ENCODE measurements at places on chromosomes 12 and 14.

- DNase-seq = no peak
Measured at GRCh38 chr12:81378601-81379285, 300.9 kb downstream of the ACSS3 start.

DNA sequence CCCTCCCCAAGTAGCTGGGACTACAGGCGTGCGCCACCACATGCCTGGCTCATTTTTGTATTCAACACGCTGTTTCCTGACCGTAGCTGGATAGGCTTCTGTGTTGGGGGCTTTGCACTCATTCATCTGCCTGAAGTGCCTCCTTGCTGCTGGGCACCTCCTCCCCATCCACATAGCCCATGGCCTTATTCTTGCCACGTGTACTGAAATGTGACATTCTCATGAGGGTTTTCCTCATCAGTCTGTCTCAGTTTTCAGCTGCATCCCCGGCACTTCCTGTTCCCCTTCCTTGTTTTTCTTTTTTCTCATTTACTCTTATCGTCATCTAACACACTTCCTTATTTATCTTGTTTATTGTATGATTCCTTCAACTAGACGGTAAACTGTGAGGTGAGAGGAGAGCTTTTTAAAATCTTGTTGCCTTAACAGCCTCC is 36.6 kb downstream of the RCOR1 start:
- DNase-seq = no peak

- DNase-seq = no peak
Measured at GRCh38 chr14:74434294-74434693, 8.3 kb upstream of the SYNDIG1L start.

DNA sequence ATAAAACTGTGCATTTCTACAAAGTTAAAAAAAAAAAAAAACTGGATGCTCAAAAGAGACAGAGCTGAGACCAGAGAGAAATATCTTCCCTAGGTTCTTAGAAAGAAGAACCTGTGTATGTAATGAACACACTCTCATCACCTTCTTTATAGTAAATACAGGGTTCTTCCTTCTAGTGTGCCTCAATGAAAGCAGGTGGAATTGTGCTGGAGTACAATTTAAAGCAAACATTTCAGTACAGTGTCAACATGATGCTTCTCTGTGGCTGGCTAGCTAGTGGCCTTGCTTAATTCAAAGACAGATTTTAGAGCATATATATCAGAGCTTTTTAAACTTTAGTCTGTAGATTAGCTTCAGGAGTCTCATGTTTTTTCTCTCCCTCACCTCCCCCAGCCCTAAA is 249.8 kb upstream of the ARHGAP5 start:
- no peak for DNase-seq

DNA sequence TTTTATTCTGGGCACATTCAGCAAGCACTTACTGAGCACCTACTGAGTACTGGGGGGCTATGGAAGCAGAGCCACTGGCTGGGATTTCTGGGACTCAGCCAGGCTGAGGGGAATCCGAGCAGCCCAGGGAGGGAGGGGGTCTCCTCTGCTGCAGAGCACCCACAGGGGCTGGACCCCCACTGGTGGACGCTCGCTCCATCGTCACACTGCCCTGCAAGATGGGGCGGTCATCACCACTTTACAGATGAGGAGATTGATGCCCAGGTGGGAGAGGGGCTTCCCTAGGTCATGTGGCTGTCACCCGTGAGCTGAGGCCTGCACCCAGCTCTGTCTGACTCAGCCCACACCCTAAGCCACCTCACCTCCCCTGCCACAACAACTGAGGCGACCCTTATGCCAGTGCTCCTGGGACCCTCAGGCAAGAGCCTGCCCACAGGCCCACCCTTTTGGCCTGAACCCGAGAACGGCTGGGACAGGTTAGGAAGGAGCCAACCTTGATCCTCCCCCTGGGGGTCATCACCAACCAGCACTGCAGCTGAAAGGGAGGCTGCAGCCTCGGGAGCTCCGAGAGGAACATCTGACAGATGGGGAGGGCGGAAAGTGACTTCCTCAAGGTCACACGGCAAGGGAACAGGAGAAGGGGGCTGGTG is 74.4 kb downstream of the SERPINA3 start:
- DNase-seq = no peak

DNA sequence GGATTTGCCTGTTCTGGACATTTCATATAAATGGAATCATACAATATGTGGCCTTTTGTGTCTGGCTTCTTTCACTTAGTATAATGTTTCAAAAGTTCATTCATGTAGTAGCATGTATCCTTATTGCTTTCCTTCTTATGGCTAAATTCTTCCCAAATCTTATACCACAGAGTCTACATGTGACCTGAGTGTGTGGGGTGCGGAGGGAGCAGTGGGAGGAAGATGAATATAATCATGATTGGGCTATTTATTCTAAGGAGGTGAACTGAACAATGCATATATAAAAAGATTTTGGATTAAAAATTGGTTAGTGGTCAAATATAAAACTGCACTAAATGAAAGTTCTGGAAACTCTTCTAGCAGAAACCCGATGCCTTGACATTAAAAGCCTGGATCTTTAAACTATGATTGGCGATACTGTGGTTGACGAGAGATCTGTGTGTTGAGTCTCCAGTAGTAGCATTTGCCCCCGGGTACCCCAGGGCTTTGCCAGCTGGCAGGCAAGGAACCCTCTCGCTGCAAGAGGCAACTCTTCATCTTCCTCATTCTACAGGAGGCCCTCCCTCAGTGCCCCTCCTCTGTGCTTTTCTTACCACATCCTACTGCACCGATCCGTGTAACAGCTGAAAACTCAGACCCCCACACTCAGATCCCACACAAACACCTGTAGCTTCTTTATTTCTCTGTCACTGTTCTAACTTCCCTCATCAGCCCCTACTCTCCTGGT is 2.6 kb downstream of the CYP46A1 start:
- DNase-seq = no peak

DNA sequence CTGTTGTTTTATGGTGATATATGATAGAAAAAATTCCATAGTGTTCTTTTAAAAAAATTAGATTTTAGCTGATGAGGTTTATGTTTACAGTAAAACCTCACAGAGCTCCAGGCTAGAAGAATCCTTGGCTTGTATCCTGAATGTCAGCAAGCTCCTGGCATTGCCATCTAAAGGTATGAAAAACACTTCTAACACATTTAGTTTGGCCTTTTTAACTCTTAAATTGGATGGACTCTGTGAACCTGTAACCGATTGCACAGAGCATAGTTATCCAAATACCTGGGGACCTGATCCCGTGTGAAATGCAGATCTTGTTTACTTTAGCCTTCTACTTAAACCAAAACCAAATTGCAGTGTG is 241.1 kb upstream of the DCN start:
- DNase-seq = no peak

GRCh38 chr14:61188978-61189808 is 91.9 kb downstream of the TMEM30B start:
- peak; percentile 77 for DNase-seq
